Activated CD4-positive, alpha-beta memory T cell treated with anti-CD3 and anti-CD28 coated beads, Interleukin-2, amount 10 ng/mL, durations not matched to agents 7 days and 5 days (primary cell): ENCODE measurements at places on chromosomes 12 and 14.

GRCh38 chr12:3896801-3897351 is 23.7 kb upstream of the PARP11 start:
- no peak for DNase-seq

DNA sequence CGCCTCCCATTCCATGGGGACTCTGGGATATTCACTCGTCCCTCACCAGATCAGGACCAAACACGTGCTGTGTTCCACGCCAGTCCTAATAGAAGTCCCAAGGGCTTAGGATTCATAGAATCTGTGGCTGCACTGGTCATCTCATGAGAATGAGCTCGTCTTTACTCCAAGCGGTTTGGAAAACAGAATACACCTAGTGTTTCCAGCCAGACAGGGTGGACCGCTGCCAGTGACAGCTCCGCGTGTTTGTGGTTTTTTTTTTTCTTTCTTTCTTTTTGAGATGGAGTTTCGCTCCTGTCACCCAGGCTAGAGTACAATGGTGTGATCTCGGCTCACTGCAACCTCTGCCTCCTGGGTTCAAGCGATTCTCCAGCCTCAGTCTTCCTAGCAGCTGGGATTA is 75.1 kb downstream of the GLT1D1 start:
- DNase-seq, result no peak

- DNase-seq, result no peak
Measured at GRCh38 chr12:19988459-19988873, 379.9 kb upstream of the PDE3A start.

GRCh38 chr14:20612403-20612802 is 21.2 kb upstream of the RNASE12 start:
- DNase-seq, result no peak

- no peak for DNase-seq
Measured at GRCh38 chr12:95615749-95616148, 64.5 kb upstream of the USP44 start.

DNA sequence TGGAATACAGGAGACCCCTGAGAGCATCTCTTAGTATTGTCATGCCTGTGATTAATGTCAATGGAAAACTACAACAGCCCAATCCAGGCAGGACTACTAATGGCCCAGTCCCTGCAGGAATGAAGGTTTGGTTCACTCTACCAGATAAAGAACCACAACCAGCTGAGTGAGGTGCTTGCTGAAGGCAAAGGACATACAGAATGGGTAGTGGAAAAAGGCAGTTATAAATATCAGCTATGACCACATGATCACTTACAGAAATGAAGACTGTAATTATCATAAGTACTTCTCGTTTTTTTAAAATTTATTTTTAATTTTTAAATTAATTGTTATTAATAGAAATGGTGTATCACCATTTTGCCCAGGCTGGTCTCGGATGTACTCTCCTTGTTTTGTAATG is 17.2 kb upstream of the LPCAT3 start:
- DNase-seq, result no peak

- no peak for DNase-seq
Measured at GRCh38 chr12:64729909-64730587, 29.2 kb downstream of the GNS start.

GRCh38 chr12:126434412-126434985 is 1369.3 kb downstream of the AACS start:
- no peak for DNase-seq

DNA sequence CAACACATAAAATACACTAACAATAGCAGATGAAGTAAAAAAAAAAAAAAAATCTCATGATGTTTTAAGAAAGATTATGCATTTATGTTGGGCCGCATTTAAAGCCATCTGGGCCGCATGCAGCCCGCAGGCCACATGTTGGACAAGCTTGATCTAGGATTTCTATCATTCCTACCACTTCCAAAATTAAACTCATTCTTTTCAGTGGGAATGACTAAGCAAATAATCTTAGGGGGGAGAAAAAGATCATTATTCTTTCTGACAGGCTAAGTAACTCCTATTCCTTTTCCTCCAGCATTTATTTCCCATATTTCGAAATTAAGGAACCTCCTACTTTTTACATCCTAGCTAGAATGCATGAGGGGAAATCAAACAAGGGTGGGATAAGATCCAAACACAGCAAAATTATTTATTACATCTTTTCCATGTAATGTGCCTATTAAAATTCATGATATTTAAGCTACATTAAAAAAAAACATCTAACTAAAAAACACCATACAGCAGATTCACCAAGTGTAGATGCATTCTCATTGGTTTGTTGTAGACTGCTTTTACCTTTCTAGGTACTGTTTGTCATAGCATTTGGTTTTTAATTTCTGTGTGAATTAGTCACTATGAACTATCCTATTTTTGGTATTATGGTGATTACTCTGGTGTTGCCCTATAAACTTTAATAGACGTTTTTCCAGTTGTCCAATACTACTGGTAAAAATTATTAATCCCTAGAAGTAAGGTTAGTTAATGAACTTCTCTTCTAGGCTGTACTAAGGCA is 76.1 kb downstream of the RASSF8 start:
- no peak for DNase-seq

- DNase-seq, result peak; percentile 19
Measured at GRCh38 chr12:130880411-130880885, 8.6 kb downstream of the RAN start.

GRCh38 chr12:56041552-56042429 is at the start of gene RPS26:
Gene RPS26 (plus strand): TSS chr12:56041918. CDS start chr12:56042167, 249 bp downstream.
- DNase-seq, result peak; percentile 94

- DNase-seq, result peak; percentile 83
Measured at GRCh38 chr12:108691175-108691997, 39.9 kb downstream of the CORO1C start.

- DNase-seq, result no peak
Measured at GRCh38 chr12:91636721-91637120, 454.1 kb upstream of the DCN start.

- DNase-seq, result no peak
Measured at GRCh38 chr12:75130811-75131210, 78.8 kb downstream of the KCNC2 start.

GRCh38 chr12:131061041-131061806 is 107.5 kb downstream of the ADGRD1 start:
- no peak for DNase-seq

- DNase-seq, result no peak
Measured at GRCh38 chr14:95335071-95335470, 15.4 kb upstream of the CLMN start.

DNA sequence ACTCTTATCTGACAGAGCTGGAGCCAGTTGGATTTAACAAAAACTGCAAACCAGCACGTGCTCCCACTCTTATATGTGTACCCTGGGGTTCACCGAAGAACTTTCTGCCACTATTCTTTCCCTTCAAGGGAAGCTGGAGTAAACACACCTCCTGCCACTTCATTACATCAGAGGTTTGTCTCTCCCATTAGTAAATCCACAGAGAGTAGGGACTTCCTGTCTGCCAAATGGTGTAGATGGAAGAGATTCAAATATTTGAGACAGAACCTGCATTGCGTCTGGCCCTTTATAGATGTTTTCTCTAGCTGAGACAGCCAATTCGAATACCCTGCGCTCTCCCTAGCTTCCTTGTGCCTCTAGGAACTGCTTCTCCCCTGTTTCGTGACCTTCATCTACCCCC is 29.1 kb upstream of the AEBP2 start:
- DNase-seq, result no peak

GRCh38 chr14:70192915-70193314 is 4.2 kb upstream of the SLC8A3 start:
- no peak for DNase-seq

GRCh38 chr12:46775796-46776195 is 50.0 kb downstream of the SLC38A4 start:
- no peak for DNase-seq

- no peak for DNase-seq
Measured at GRCh38 chr14:57769863-57770523, 95.9 kb downstream of the SLC35F4 start.

DNA sequence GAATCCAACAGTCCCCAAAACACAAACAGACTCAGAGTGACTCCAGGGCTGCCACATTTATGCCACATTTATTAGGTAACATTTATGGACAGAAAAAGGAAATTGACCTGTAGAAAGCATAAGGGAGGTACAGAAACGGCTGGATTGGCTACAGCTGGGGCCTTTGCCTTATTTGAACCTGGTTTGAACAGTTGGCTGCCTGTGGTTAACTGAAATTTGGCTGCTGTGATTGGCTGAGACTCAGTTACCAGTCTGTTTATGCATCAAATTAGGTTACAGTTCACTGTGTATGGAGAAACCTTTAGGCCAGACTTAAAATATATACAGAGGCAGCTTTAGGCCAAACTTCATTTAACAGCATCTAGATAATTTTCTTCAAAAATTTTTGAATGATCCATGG is 27.8 kb upstream of the PCNX1 start:
- DNase-seq, result no peak

DNA sequence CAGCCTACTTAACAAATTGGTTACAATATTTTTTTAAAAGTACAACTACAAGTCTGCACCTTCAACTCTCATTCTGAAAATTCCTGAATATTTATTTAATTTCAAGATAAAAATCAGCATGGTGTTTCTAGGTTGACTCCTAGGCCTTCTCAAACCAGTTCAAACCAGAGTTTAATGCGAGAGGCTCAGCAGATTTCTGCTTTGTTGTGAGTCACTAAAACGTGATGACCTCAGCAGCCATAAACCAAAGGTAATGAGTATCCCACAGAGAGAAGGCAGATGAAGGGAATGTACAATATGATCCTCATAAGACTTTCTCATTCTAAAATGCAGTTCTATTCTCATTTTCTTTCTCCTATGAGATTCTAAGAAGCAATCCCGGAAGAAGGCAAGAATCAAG is 1.5 kb downstream of the PRDM4 start:
- peak; percentile 47 for DNase-seq

- DNase-seq, result no peak
Measured at GRCh38 chr12:12033824-12034223, 36.9 kb upstream of the BCL2L14 start.

DNA sequence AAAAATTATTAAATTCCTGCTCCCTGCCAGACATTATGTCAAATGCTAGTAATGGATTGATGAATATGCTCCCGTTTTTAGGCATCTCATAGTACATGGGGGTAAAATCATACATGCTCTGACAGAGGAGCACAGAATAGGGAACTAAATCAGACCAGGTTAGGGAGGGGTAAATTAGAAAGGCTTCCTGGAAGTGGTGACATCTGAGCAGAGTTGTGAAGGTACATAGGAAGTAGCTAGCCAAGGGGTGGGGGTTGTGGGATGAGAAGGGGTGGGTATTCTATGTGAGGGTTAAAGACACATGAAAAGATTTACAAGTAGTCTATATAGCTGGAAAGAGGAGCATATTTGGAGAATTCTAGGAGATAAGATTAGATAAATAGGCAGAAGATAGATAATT is 171.7 kb upstream of the FBXO33 start:
- DNase-seq, result no peak

- DNase-seq, result no peak
Measured at GRCh38 chr12:3795066-3795465, 42.2 kb upstream of the CRACR2A start.

DNA sequence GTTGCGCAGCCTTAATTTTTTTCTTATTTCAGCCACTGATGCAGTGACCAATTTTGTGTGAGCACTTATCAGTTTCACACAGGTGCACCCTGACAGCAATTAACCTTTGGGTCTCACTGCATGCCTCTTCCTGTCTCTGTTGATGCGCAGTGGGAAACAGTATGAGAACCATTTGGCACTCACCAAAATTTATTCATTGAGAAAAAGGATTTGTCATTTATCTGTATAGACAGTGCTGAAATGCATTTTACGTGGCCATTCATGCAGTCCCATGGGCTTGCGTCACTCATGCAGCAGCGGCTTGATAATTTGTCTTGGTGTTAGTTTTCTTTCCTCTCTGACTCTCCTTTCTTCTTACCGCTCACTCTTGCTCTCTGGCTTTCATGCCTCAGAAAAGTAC is 157.5 kb downstream of the C12orf75 start:
- no peak for DNase-seq

- no peak for DNase-seq
Measured at GRCh38 chr12:26422839-26423398, 227.5 kb downstream of the SSPN start.

- no peak for DNase-seq
Measured at GRCh38 chr12:110176745-110177144, 52.6 kb downstream of the IFT81 start.

DNA sequence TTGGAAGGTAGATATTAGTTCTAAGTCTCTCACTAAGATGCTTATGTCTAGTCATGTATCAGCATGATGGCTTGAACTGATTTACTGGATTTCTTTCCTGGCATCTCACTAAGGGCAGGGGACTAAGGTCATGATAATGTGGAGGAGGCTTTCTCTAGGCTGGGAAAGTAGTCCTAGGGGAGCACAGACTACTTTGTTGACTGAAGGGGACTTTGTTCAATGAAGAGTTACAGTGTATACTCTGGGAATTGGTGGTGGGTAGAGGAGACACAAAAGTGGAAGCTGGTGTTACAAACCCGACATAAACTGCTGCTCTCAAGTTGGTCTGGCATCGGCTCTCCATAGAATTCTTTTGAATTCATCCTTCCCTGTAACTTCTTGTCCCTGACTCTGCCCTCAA is 75.2 kb downstream of the SAMD4A start:
- no peak for DNase-seq

GRCh38 chr14:79418649-79419415 is 792.5 kb downstream of the DIO2 start:
- DNase-seq, result no peak

DNA sequence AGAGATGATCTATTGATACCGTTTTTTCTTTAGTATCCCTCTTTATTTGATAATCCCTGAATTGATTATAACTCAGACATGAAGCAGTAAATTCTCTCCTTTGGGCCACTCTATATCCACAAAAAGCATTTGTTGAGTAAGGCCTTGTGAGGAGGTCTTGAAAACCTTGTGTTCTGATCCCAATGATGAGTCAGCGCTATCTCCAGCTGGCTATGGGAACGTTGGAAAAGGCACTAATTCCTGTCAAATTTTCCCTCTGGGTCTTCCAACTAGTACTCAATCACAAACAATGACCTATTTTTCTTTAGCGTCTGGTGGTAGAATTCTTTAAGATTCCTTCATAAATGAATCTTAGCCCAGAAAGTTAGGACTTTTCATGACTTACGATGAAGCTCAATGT is 168.4 kb upstream of the LRIG3 start:
- DNase-seq, result no peak

DNA sequence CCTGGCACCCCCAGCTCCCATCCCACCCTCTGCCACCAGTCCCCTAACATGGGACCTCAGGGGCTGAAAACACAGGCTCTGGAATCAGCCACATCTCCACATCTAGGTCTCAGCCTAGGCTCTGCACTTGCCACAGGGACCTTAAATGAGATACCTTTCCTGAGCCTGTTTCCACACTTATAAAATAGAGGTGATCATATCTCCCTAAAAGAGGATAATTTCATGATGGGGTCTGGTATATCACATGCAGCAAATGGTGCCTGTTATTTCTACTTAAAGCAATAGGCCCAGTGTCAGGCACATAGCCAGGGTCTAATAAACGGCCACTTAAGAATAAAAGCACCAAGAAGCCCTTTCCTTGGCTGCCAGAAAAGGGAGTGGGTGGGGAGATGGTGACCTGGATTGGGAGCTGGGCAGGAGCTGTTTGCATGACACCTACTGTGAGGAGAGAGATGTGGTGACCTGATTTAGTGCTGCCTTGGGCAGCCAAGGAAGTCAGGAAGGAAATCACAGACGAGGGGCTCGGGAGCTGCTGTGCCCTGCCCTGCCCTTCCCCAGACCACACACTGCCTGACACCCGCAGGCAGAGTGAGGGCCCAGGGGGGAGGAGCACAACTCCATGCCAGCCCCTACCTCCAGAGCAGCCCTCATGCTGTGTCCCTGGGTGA is 71.2 kb downstream of the IRF2BPL start:
- peak; percentile 29 for DNase-seq
